Kidney glomerular epithelial cell (primary cell): ENCODE measurements at places on chromosomes 7 and 10.

DNA sequence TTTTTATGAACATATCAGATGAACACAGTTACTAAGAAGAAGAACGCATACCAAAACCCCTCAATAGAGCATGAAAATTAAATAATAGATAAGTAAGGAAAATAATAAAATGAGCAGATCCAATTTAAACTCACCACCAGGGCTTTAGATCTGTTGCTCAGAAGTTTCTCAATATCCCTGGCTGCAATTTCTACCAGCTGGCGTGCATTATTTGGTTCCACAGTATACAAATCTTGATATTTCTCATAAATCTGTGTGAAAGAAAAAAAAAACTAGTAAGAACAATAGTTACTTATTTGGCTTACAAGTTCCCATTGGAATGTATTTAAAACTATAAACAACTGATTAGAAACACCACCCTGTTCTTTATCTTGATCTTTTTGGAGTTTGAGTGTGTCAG lies 108.6 kb downstream of the CACNA2D1 start:
- no peak for DNase-seq

- DNase-seq: no peak
Measured at GRCh38 chr10:122115874-122116273, 126.9 kb downstream of the TACC2 start.

DNA sequence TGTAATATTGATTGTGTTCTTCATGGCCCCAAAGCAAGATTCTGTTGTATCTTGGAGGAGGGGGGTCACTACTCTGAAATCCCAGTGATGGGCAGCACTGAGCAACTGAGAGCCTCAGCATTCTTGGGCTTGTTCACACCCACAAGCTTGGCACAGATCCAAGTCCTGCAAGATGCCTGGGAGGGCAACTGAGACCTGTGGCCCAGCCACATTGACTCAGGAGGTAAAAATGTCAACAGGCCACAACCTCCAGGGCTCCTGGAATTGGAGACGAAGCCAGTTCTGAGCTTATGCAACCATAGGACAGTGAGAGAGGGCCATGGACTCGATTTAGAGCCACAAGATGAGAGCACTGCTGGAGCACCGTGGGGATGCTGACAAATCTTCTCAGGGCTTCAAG lies 3.1 kb upstream of the DOCK1 start:
- DNase-seq: peak; percentile 33

DNA sequence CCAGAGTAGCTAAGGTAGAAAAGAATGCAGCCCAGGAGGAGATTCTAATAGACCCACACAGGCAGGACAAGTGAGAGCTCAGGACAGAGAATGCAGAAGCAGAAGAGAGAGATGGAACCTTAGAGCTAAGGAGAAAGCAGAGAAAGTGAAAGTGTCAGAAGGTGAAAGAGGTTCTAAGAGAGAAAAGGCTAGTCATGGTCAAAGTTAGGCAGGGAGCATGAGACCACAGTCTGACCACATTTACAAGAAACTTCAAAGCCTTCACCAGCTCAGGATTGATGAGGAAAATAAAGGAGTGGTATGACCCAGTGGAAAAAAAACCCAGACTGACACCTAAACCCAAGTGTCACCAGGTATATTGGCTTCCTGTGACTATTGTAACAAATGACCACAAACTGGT lies 131.8 kb upstream of the WDR11 start:
- no peak for DNase-seq

GRCh38 chr10:48285710-48286109 lies 11.2 kb upstream of the FRMPD2 start:
- no peak for DNase-seq

- DNase-seq: peak; percentile 85
Measured at GRCh38 chr10:58641095-58641531, 128.4 kb downstream of the BICC1 start.

- no peak for DNase-seq
Measured at GRCh38 chr7:70044064-70044463, 445.8 kb downstream of the AUTS2 start.
